HepG2 (cell line): ENCODE measurements at places on chromosomes 16 and 17.
A peak's percentile ranks its signal among the peaks of the same experiment; 100 is the strongest.

DNA sequence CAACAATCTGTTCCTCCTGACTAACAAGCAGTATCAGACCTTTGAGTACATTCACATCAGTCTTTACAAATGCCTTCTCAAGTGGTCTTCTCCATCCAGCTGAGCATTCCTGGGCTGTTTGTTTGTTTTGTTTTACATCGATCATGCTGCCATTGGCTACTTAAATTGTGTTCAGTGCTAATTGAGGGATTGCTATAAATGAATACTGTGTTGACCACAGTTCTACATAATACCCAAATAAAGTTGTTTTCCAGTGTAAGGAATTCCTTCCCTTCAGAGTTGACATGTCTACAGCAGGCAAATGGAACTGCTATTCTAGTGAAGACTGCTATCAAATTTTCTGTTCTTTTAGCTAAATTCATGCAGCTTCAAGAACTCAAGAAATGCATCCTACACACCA, 3.2 kb downstream of the CDH8 start:
- H3K4me1 ChIP-seq: no peaks in the 10 kb centered on the region
- H3K27ac ChIP-seq: no peak overlapping the region
- no peak for DNase-seq
- peaks cover 26% of the 10 kb centered on the region; the same call in 1 of the 3 replicates for H3K27me3 ChIP-seq

GRCh38 chr17:81402530-81402941, 7.3 kb downstream of the BAHCC1 start:
- no peak overlapping the region for H3K27ac ChIP-seq
- H3K4me3 ChIP-seq: no peak overlapping the region
- no peaks in the 10 kb centered on the region for H3K36me3 ChIP-seq

DNA sequence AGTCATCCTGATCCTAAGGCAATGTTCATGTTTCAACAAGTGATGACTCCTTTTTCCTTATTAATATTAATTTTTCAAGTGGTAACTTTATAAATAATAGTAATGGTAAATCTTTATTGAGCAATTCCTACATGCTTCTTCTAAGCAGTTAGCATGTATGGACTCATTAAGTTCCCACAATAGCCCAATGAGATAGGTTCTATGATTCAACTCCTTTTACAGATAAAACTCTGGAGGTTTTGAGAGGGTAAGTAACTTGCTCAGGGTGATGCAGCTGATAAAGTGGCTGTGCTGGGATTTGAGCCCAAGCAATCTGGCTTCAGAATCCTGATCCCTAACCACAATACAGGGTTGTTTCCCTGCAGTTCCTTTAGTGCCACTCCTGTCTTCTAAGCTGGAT, 25.3 kb downstream of the SLC47A1 start:
- no peak for DNase-seq
- H3K36me3 ChIP-seq: peaks cover 21% of the 10 kb centered on the region; the same call in 2 of the 3 replicates
- no peak overlapping the region for H3K27ac ChIP-seq

GRCh38 chr16:31698901-31699300, 171.2 kb downstream of the AHSP start:
- no peak for DNase-seq
- no peaks in the 10 kb centered on the region; the same call in 2 of the 3 replicates for H3K27me3 ChIP-seq

- no peak overlapping the region for H3K27ac ChIP-seq
- H3K36me3 ChIP-seq: no peaks in the 10 kb centered on the region
- no peak overlapping the region for H3K4me3 ChIP-seq
Observed at GRCh38 chr16:2990891-2991290, 10.6 kb upstream of the PKMYT1 start.

DNA sequence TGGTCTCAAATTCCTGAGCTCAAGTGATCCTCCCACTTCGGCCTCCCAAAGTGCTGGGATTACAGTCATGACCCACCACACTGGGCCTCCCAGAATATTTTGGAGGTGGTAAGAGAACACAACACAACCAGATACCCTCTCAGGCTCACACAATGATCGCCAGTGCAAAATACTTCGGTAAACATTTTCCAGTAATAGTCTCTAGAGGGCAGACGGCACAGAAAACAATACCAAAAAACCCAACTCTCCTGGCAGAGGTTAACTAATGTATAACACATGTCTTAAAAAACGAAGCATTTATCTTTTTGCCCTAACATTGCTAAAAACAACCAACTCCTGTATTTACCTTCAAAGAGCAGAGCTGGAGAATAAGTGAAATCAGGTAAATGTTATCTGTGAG, 10.5 kb downstream of the NUFIP2 start:
- peaks cover 42% of the 10 kb centered on the region for H3K36me3 ChIP-seq
- peaks cover 54% of the 10 kb centered on the region for H3K4me1 ChIP-seq
- H3K4me3 ChIP-seq: no peak overlapping the region
- no peak for DNase-seq

DNA sequence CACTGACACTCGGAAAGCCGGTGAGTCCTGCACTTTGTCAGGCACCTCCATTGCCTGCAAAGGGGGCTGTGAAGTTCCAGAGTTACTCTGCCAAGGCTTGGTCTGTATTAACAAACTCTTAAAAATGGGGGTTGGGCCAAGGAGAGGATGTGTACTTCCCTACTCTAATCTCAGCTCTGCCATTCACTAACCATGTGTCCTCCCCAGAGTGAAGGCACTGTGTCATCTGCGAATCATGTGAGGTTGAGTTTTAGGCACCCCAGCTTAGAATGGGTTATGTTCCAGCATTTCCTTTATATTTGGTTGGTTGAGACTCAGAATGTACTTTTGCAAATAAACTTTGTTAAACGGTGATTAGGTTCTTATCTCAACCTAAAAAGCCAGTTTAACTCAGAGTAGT, 24.9 kb downstream of the ERCC4 start:
- peaks cover 20% of the 10 kb centered on the region for H3K4me1 ChIP-seq
- H3K36me3 ChIP-seq: peaks cover 27% of the 10 kb centered on the region
- DNase-seq: no peak

- H3K27me3 ChIP-seq: no peaks in the 10 kb centered on the region
- no peaks in the 10 kb centered on the region for H3K4me1 ChIP-seq
- no peak overlapping the region for H3K27ac ChIP-seq
- no peak for DNase-seq
- H3K36me3 ChIP-seq: no peaks in the 10 kb centered on the region
Observed at GRCh38 chr16:51569203-51569931, 418.3 kb upstream of the SALL1 start.

DNA sequence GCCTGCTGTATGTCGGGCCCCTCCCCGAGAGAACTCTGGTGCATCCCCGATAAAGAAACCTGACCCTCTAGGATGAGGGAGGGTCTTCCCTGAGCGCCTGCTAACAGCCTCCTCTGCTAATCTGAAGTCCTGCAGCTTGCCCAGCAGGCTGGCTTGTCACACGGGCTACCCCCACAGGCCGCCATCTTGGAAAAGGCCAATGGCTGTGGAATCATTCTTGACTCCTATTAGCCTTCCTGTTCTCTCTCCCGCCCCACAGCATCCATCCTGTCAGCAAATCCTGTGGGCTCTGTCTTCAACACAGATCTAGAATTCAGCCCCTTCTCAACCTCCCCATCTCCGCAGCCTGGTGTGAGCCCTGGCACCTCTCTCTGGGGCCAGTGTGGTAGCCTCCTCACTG, 12.0 kb downstream of the IL4R start:
- H3K27ac ChIP-seq: no peak overlapping the region
- H3K4me1 ChIP-seq: peaks cover 61% of the 10 kb centered on the region
- no peaks in the 10 kb centered on the region for H3K27me3 ChIP-seq

DNA sequence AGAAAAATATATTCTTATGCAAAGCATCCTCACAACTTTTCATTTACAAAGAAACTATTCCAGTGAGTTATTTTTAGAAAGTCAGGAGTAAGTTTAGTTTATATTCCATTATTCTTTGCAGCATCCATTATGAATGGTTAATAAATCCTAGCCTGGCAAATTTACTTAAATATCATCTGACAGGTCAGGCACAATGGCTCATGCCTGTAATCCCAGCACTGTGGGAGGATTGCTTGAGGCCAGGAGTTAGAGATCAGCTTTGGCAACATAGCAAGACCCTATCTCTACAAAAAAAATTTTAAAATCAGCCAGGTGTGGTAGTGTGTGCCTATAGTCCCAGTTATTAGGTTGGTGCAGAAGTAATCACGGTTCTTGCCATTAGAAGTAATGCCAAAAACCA, 12.9 kb downstream of the ESRP2 start:
- H3K36me3 ChIP-seq: peaks cover 49% of the 10 kb centered on the region
- DNase-seq: no peak
- H3K4me3 ChIP-seq: no peak overlapping the region
- no peaks in the 10 kb centered on the region for H3K27me3 ChIP-seq

GRCh38 chr17:27376637-27377547, 79.4 kb upstream of the KSR1 start:
- H3K27ac ChIP-seq: no peak overlapping the region
- no peaks in the 10 kb centered on the region for H3K36me3 ChIP-seq
- H3K27me3 ChIP-seq: peaks cover 6% of the 10 kb centered on the region; the same call in 1 of the 3 replicates
- H3K4me3 ChIP-seq: no peak overlapping the region
- peaks cover 28% of the 10 kb centered on the region for H3K4me1 ChIP-seq

GRCh38 chr17:44578947-44579346, 21.7 kb downstream of the FZD2 start:
- H3K27me3 ChIP-seq: no peaks in the 10 kb centered on the region; the same call in 1 of the 2 replicates
- no peaks in the 10 kb centered on the region for H3K36me3 ChIP-seq
- H3K4me1 ChIP-seq: no peaks in the 10 kb centered on the region
- H3K27ac ChIP-seq: no peak overlapping the region
- DNase-seq: no peak

DNA sequence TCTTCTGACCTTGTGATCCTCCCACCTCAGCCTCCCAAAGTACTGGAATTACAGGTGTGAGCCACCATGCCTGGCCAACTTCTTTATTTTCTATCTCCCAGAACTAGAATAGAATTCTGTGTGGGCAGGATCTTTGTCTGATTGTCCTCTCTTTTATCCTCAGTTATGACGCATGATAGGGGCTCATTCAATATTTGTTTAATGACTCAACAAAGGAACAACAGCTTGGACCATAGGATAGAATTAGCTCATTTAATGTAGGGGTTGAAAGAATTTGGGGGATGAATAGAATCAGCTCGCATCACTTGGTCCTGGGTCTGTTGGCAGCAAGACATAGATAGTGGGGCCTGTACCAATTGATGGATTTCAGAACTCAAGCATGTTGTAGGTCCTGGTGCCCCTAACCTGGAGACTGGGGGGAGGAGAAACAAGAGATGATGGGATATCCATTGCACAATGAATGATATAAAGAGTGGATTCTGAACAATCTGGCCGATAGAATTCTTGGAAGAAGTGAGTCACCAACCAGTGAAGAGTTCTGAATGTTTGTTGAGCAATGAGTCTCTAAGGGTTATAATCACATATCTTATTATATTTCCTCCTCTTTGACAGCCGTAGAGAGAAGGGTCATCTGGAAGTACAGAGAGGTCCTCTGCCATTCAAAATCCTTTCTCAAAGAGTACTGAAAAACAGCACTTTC, 250.2 kb downstream of the HS3ST4 start:
- no peak overlapping the region for H3K27ac ChIP-seq

DNA sequence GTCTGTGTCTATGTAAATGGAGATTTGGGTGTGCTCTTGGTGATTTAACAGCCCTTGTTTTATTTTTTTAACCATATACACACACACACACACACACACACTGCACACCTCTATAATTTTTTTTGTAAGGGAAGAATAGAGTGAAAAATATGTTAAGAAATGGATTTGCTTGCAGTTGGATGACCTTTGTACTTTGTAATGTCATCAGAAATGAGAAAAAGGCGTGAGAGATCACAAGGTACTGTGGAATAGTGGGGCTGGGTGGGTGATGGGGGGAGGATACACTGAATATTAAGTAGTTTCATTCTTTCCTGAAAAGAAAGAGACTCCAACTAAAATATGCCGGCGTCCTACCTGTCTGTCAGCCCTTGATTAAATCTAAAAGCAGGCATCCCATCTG, 38.7 kb downstream of the SALL1 start:
- H3K36me3 ChIP-seq: no peaks in the 10 kb centered on the region
- no peaks in the 10 kb centered on the region for H3K27me3 ChIP-seq
- H3K4me3 ChIP-seq: no peak overlapping the region
- peaks cover 71% of the 10 kb centered on the region for H3K4me1 ChIP-seq

DNA sequence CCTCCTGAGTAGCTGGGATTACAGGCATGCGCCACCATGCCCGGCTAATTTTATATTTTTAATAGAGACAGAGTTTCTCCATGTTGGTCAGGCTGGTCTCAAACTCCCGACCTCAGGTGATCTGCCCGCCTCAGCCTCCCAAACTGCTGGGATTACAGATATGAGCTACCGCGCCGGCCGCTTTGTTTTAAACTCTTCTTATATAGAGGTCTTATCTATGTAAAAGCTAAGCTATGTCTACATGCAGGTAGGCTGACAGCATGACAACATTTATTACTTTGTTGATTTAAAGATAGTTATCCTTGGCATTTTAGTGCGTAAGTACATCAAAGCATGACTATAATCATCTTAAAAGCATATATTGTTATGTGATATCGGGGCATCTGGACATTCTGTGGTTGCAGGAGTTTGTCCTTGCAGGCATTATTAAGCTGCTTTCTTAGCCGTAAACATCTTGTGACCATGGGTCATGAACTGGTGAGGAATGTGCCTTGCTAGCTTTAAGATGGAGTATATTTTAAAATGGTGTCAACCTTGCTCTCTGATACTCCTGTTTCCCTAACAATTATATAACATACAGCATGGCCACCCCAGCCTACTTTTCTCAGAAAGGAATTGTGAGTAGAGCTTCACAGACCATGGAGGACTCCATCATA, 45.8 kb upstream of the TAOK1 start:
- H3K27me3 ChIP-seq: no peaks in the 10 kb centered on the region
- DNase-seq: no peak
- no peaks in the 10 kb centered on the region for H3K36me3 ChIP-seq
- H3K27ac ChIP-seq: no peak overlapping the region
- no peaks in the 10 kb centered on the region for H3K4me1 ChIP-seq

DNA sequence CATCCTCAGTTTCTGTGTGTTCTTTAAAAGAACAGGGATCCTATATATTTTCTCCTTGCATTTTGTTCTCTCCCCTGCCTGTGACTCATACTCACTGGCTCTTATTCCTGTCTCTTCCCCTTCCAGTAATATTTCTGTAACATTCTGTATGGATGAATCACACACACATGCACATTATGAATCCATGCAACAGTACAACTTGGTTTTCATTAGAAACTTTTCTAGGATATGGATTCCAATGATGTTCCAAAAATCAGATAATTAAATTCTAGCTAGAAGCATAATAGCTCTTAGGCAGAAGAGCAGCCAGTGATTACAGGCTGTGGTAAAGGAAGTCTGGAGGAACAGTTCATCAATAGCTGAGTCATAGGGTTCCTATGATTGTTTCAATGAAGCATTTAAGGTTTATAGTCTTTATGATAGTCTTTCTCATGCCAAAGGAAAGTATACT, 119.6 kb upstream of the PMFBP1 start:
- no peaks in the 10 kb centered on the region for H3K27me3 ChIP-seq
- no peak overlapping the region for H3K27ac ChIP-seq
- peak; percentile 28 for DNase-seq
- H3K4me3 ChIP-seq: no peak overlapping the region

- no peak overlapping the region for H3K4me3 ChIP-seq
- peaks cover 15% of the 10 kb centered on the region for H3K4me1 ChIP-seq
- DNase-seq: no peak
- H3K36me3 ChIP-seq: peaks cover 12% of the 10 kb centered on the region
- no peak overlapping the region for H3K27ac ChIP-seq
- no peaks in the 10 kb centered on the region for H3K27me3 ChIP-seq
Observed at GRCh38 chr17:80830020-80830780, 161.4 kb upstream of the CHMP6 start.

GRCh38 chr17:75557852-75558665, 29.5 kb upstream of the MYO15B start:
- no peaks in the 10 kb centered on the region for H3K27me3 ChIP-seq
- peak overlapping the region; percentile 69 for H3K4me3 ChIP-seq
- H3K4me1 ChIP-seq: peaks cover 85% of the 10 kb centered on the region
- DNase-seq: no peak
- peaks cover 11% of the 10 kb centered on the region for H3K36me3 ChIP-seq
